Progenitor cell of endocrine pancreas (in vitro differentiated cells): ENCODE measurements at places on chromosomes 7 and 10.

- peak; percentile 32 for DNase-seq
Observed at GRCh38 chr7:117479225-117480054, at the start of gene CFTR. Gene CFTR (plus strand): TSS chr7:117480025. CDS start chr7:117480095, 70 bp downstream.

DNA sequence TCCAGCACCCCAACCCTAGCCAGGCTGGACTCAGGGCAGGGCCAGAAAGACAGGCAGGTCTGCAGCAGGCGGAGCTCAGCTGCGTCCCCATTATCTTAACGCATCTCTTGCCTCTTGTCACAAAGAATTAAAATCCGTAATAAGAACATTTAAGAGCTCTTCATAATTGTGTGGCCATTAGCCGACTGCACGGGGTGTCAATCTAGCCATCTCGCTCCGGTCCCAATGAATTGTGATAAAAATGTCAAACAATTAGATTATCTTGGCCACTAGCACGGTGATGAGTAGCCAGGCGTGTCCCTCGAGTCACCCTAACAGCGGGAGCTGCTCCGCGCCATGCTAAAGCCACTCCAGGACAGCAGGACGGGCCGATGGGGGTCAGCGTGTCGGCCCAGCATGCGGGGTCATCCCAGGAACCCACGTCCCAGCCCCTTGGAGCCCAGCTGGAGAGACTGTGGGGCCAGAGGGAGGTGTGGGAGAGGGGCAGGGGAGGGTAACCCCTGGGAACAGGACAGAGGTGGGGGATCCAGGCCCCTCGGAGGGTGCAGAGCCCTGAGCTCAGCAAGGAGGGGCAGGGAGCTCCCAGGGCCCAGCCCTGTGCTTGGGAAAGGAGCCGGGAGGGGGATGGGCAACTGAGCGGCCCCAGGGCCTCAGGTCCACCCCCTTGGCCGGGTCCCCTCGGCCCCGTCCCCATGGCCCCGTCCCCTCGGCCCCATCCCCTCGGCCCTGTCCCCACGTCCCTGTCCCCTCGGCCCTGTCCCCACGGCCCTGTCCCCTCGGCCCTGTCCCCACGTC lies 17.7 kb upstream of the NKX6-2 start:
- no peak for DNase-seq

DNA sequence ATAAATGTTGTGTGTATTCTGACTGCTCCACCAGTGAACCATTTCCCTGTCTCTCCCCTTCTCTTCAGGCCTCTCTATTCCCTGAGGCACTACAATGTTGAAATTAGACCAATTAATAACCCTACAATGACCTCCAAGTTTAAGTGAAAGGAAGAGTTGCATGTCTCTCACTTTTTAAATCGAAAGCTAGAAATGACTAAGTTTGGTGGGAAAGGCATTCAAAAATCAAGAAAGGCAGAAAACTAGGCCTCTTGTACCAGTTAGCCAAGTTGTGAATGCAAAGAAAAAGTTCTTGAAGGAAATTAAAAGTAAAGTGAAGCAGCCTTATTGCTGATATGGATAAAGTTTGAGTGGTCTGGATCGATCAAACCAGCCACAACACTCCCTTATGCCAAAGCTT lies 198.3 kb upstream of the YAE1 start:
- DNase-seq = no peak

DNA sequence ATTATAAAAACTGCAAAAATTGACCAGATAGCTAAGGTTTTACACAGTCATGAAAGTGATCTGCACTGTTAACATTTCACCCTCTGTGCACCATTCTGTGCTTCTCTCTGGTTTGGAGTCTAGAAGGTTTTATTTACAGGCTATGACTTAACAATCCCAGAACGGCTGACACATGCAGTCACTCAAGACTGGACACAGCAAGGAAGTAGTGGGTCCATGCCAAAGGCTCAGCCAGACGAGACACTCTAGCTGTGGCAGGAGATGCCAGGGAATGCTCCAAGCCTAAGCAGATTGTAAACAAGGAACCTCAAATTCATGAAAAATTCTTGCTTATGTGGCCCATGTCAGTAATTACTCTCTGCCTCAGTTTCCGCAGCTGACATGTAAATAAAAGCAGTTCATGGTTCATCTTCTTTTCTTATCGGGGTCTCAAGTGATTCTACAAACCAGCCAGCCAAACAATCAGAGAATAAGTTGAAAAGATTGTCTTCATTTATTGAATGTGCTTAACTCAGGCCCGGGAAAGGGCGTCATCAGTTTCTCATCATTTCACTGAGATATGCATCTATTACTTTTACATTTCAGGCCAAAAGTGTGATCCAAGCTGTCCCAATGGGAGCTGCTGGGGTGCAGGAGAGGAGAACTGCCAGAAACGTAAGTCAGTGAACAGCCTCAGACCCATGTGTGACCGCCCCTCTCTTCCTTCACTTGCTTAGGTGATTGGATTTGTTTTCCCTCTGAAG lies 132.1 kb downstream of the EGFR start:
- DNase-seq = no peak

GRCh38 chr10:46092524-46093081 lies 46.5 kb upstream of the MSMB start:
- DNase-seq = no peak

- DNase-seq = no peak
Observed at GRCh38 chr10:46098386-46098785, 52.3 kb upstream of the MSMB start.

DNA sequence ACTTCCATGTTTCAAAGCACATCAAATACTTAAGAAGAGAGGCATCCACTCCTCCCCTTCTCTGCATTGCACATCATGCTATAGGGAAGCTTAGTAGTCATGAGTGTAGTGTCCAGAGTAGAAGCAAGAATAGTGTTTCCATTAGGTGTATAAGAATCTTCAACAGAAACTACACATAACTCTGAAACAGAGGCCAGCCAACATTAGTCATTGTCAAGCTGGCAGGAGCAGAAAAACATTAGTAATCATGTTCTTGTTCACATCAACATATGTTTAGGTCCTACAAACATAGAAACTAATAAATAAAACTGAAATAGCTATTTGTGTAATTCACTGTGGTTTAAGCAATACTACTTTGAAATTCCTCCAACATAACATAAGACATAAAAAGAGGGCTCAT lies 370.2 kb downstream of the PPP1R3A start:
- DNase-seq = no peak

DNA sequence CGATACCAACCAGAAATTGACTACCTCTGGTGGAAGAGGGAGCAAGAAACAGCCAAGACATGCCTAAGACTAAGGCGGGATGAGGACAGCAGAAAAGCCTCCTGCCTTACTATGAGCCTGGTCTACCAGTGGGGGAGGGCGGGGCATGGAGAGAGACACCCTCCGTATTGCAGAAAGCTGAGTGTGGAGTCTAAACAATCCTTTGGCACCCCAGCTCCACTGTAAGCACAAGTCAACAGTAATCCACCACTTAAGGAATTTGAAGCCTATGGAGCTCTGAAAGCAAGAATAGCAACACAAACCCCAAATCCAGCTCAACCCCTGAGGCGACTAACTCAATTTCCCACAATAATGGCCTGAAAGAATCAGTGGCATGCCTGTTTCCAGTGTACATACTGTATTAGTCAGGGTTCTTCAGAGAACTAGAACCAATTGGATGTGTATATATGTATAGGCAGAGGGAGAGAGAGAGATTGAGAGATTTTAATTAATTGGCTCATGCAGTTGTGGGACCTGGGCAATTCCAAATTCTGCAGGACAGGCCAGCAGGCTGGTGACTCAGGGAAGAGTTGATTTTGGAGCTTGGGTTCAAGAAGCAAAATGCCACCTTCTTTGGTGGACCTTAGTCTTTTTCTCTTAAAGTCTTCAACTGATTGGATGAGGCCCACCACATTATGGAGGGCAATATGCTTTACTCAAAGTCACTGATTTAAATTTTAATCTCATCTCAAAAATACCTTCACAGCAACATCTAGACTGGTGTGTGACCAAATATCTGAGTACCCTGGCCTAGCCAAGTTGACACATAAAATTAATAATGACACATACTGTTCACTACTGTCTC lies 13.5 kb downstream of the PPIF start:
- no peak for DNase-seq
